NCI-H187 (cell line): ENCODE measurements at places on chromosomes 7 and 10.

GRCh38 chr7:128164955-128165670 is 76.0 kb upstream of the LEP start:
- DNase-seq: no peak

GRCh38 chr10:129514568-129515451 is 47.8 kb downstream of the MGMT start:
- DNase-seq: no peak

DNA sequence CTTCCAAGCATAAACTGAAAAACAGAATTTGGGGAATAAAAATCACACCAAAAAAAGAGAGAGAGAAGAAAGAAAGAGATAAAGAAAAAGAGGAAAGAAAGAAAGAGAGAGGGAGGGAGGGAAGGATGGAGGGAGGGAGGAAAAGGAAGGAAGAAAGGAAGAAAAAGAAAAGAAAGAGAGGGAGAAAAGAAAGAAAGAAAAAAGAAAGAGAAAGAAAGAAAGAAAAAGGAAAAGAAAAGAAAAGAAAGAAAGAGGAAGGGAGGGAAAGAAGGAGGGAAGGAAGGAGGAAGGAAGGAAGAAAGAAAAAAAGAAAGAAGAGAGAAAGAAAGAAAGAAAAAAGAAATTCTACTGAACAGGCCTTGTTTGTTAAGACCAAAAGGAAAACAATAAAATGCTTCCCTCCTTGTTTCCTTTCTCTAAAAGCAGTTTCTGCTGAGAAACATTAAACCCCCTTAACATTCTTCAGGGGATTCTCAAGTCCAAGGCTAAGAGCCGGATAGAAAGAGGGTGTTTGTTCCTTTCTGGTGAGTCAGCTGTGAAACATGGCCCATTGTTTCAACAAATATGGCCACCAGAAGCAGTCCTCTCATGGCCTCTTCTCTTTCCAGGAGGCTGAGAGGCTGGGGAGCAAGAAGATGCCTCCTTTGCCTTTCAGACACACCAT is 46.9 kb upstream of the GPAM start:
- DNase-seq: no peak

GRCh38 chr7:153381275-153382040 is 621.9 kb downstream of the ACTR3B start:
- DNase-seq: no peak

DNA sequence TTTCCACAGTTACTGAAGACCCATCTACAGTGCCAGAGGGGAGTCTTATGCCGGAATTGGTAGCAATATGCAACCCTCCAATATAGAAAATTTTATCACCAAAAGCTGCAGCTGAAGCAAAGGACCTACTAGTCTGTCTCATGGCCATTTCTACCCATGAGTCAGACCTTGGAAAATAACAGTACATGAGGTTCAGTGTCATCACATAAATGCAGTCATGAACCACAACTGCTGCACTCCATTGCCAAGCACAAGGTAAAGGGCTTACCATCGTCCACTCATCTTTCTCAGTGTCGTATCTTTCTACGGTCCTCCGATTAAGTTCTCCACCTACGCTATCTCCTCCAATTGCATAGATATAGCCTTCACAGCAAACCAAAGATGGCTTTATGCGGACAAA is 21.8 kb downstream of the KBTBD2 start:
- no peak for DNase-seq

GRCh38 chr7:134599371-134599770 is 47.3 kb upstream of the BPGM start:
- DNase-seq: peak; percentile 18

DNA sequence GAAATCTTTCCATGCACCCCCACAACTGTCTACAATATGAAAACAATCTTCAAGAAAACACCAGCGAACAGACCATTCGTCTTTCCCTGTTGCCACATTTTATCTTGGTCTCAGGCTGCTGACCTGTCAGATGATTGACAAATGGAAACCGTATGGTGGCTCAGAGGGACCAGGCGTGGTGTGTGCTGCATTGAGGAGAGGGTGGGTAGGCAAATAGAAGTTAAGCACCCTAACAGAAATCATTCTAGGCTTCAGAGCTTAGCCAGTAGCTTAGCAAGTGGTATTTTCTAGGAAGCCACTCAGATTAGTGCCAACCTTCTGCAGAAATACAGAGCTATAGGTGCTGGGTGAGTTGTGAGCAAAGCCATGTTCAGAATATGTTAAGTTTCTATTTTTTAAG is 114.9 kb downstream of the DPP6 start:
- no peak for DNase-seq

DNA sequence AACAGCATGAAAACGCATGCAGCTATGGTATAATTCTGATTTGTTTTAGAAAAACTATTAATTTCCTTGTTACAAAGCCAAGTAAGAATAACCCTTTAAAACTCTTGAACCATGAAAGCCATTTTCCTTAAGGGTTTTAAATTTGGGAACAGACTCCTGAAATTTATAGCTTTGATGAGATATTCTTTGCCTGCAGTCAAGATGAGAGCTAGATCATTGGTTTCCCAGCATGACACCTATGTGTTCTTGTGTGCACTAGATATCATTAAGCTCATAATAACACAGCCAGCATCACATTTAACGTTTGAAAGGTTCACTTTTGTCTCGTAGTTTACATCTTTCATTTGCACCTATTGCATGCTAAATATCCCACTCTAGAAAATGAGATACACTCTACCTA is 202.2 kb downstream of the PHF14 start:
- no peak for DNase-seq

GRCh38 chr10:31087851-31088250 is 56.2 kb upstream of the ZNF438 start:
- no peak for DNase-seq

DNA sequence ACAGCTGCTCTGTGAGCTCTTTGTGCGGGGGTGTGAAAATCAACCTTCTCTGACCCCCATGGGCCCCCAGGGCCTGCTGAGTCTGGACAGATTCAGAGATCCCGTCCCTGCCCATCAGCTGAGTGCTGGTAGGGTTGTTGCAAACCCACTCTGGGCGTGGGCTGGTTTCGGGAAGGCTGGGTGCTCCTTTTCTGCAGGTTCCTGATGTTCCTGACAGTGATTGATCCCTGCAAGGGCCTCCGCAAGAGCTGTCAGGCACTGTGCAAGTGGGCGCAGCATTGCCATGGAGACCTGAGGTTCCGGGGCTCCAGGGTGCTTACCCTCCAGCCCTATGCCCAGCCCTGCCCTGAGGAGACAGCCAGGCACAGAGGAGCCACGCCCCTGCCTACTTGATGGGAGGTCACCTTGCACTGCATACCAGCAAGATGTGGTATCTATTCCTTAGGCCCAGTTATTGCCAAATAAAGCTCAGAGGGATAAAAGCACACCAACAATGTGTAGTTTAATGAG is 44.3 kb upstream of the INPP5A start:
- DNase-seq: no peak

DNA sequence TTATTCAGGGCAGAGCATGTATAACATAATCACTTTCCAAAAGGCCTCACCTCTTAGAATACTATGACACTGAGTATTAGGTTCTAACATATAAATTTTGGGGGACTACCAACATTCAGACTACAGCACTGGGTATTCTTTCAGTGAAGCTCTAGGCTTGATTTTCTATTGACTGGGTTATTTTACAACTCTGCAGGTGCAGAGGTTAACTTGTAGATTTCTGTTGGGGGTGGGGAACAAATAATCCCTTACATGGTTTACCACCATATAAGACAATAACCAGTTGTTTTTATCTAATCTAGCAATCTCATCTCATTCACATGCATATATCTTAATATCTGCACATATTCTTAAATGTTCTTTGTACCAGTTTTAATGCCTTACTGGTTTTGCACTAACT is 73.9 kb downstream of the ATE1 start:
- DNase-seq: no peak

DNA sequence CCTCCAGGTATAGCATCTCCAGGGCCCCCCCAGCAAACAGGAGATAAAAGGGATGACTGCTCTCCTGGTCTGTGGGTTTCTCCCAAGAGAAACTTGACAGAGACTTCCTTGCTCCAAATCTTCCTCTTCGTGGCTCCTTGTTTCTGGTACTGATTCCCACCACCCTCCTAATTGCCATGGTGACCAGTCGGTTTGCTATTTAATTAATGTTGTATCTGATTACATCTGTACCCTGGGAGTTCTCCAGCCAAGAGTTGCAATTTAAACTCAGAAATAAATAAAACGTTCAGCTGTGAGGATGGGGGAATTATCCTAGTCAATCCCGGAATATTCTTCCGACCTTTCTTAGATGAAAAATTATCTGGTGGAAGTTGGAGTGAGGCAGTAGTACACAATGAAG is 264.7 kb downstream of the PAXIP1 start:
- DNase-seq: no peak
